ENCODE measurements at places on chromosomes 12 and 14.

DNA sequence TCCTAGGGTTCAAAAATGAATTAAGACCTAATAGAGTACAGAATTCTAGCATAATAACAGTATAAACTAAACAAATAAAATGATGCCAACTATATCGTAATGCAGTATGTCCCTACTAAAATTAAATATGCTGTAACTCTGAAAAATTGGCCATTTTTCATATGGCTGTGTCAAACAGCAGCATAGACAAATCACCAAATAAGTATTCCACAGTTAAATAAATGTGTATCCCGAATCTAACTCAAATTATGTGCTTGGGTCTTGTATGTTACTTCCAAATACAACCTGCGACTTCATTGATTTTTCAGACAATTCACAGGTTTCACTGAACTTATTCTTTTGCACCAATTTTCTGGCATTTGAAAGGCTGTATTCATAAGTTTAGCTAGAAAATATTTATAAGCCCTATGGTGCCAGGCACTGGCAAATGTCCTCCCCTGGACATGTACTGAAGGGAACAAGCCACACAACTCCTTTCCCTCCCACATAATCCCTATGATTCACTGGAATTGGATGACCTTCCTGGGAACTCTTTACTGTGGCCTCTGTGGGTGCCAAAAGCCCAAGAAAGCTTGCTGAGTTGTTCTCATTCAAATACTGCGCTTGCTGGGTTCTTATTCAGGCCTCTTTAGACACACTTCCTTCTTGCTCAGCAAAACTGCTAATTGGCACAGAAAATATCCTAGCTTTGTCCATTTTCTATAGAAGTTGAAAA, 108.8 kb downstream of the KITLG start:
- DNase-seq = no peak

DNA sequence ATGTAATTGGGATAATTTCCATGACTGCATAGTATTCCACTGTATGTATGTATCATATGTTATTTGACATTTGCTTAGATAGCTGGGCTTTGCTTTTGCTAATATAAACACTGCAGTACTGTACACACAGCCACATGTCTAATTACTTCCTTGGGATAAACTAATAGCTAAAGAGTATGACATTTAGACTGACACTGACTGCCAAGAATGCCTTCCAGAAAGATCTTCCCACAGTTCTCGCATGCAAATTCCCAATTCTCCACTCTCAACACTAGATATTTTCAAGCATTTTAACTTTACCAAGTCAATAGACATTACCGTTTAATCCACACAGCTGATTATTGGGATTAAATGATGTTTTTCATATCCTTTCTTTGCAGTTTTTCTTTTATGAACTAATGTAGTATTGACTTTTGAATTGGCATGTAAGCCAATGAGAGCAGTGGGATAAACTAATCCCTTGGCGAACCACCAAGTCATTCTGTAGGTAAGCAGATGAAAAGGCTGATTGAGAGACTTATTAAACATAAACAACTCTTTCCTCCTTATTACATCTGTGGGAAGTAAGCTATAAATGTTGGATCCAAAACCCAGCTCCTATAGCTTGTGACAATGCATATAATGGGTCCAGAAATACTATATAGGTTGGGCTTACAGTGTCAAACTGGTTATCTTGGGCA, 55.5 kb downstream of the STON2 start:
- DNase-seq = no peak

DNA sequence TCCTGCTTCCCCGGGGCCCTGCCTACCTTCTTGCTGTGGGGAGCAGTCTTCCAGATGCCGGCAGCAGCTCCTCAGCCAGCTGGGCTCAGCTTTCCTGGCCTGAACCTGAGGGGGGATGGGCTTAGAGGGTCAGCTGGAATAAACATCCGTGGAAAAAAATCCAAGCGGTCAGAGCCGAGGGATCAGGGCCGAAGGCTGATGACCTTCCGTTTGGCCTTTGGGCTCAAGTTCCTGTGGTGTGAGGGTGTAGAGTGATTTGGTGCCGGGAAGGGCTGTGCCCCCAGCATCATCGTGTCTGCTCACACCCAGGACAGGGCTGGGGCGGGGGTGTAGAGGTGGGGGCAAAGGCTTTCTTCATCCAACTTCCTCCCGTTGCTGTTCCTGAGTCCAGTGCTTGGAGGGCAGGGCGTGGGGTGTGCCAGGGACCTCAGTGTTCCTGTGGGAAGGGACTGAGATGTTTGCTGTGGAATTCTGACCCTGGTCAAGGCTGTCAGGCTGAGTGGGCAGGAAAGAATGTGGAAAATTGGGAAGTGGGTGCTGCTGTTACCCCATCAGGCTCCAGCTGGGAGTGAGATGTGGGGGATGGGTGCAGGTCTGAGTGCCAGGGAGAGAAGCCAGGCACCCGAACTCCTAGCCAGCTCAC, 2.6 kb downstream of the SMIM41 start:
- no peak for DNase-seq

- no peak for DNase-seq
These were observed 132.6 kb downstream of the SLC38A6 start for GRCh38 chr14:61113561-61114225.

DNA sequence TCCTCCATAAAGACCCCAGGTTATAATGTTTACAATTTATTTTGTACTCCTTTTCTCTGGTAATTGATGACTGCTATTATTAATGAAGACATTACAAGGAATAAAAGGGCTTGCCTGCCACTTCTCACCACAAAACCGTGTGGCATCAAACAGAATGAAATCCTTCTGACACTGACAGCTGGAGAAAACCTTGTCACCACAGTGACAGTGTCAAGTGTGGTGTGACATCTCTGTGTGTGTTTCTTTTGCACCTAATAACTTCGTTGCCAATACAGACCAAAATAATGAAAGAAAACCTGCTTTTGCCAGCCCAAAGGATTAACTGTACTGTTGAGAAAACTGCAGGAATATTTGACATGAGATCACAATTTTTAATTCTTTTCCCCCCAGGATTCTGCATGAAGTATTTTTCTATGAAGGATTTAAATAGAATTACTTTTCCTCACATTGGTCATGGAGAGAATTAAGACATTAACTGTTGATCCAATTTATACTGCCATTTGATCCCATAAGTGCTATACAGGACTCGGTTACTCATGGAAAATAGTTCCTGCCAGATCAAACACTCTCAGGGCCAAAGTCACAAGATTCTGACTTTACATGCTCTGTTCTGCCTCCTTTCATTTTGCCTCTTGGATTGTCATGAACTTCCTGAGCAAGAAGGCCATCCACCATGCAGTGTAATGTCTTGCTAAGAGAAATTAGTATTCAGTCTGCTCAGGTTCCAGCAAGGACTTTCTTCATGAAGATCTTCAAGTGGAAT, 60.4 kb upstream of the IFNG-AS1 start:
- DNase-seq = no peak

DNA sequence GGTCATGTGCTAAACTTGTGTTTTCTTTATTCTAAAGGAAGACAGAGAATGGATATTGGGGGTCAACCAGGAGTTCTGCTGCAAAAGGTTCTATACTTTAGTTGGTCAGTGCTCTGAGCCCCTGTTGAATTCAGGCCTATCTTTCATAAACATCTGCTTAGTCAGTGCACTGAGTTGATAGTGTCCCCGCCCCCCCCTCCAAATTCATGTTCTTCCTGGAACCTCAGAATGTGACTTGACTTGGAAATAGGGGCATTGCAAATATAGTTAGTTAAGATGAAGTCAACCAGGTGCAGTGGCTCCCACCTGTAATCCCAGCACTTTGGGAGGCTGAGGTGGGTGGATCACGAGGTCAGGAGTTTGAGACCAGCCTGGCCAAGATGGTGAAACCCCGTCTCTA, 23.3 kb downstream of the CHST11 start:
- DNase-seq = no peak
